Dermis blood vessel endothelial cell (primary cell): ENCODE measurements at places on chromosomes 4 and X. TPM values are rescaled to one million over a fixed set of nuclear protein-coding genes. Genes with fewer than 3 reads are reported as not detected.

DNA sequence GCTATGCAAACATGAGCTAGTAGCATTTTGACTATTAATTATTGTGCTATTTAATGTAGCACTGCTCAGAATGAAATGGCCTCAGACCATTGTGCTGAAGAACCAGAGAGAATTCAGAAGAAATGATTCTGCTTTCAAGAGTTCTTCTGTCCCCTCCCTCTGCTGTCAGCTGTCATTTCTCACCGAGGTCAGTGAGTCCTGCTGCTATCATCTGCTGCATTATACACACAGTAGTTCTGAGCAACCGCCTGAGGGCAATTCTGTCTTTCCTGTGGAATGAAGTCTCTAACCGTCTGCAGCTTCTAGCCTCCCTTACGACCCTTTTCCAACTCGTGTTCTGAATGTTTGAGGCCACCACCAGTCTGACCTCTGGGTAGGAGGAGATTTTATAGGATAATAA lies 249.4 kb downstream of the HNRNPD start:
- no peak for DNase-seq

DNA sequence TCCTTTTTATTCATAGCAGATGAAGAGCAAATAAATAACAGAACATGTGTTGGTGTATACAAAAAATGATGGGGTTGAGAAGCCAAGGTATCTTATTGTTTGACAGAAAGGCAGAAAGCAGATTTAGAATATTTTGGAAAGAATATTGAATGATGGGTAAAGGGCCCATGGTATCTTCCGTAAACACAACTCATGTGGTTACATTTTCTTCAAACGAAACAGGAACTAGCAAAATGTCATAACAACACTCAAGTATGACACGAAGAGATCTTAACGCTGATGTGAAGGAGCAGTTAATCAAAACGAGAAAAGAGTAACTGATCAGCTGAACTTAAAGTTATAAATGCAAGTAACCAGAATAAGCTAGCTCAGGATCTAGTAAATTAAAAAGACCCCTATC lies 195.7 kb upstream of the GK2 start:
- DNase-seq = no peak

DNA sequence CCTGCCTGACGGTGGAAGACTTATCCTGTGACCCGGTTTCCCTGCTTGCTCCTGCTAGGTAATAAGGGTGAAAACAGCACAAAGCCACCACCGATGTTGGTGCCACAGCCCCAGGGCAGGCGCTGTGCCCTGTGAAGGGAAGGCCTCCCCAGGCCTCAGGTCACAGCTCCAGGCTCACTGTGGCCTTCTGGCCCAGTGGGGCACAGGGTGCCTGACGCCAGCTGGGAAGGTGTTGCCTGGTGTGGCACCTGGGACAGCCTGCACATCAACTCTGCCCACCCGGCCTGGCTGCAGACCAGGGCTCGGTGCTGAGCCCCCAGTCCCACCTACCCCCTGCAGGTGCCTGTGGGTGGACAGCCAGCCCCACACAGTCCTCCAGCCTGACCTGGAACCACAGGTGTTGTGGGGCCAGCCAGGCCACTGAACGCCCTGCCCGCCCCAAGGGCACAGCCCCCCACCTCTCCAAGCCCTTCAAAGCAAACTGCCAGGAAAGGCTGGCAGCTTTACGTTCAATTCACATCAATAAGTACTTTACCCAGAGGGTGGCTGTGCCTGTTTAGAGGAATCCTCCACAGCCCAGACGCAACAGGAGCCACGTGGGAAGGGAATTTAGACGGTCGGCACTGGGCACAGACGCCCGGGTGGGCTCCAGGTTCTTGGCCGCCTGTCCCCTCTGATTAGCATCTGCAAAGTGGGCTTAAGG lies 54.3 kb downstream of the ZFYVE28 start:
- DNase-seq = no peak

- DNase-seq = no peak
These were observed 166.6 kb upstream of the SLC7A11 start for GRCh38 chr4:138408758-138409157.

- DNase-seq = no peak
These were observed 129.3 kb downstream of the AKAP4 start for GRCh38 chrX:50071494-50071893.

DNA sequence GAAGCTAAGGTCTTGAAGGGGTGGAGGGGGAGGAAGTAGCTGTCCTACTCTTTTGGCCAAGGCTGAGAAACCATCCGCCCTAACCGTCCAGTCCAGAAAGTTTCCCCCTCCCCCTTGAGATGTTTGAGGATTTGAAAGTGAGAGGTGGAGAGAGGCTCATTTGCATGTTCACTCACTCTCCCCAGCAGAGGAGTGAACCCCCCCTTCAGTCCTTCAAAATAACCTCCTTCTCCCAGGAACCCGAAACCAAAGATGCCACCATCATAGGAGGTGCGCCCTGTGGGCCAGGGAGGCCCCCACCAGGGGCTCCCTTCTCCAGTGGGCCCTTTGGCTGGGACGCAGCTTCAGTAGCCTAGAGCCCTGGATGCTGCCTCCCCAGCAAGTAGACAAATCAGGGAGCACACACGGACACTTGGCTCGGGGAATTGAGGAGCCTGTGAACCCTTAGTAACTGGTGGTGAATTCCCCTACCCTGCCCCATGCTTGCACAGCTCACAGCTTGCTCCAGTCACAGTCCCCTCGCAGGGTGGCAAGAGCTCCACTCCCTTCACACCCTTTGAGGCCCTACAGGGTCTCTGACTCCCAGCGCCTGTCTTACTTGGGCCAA lies 25.6 kb downstream of the ELF4 start:
- no peak for DNase-seq

SPOCK3 gene
- total RNA-seq = not detected in 2 replicates

MAGEA9B gene
- total RNA-seq = not detected in 2 replicates
